ENCODE measurements at places on chromosomes 6 and 20. TPM values are rescaled to one million over a fixed set of nuclear protein-coding genes. Genes with fewer than 3 reads are reported as not detected.

YIPF3 gene
- total RNA-seq, result 135 TPM

SLC16A10 gene
- total RNA-seq, result 0.19 TPM

ADGRF4 gene
- total RNA-seq, result under 0.01 TPM

MEI4 gene
- total RNA-seq, result not detected

RFX6 gene
- not detected for total RNA-seq

C20orf202 gene
- total RNA-seq, result not detected

RAB44 gene
- total RNA-seq, result not detected

DDX43 gene
- 1.7 TPM for total RNA-seq

RAD21L1 gene
- total RNA-seq, result not detected

DSTN gene
- total RNA-seq, result 157 TPM

ATP9A gene
- 39.7 TPM for total RNA-seq

GSTA3 gene
- total RNA-seq, result not detected

BHLHE23 gene
- not detected for total RNA-seq

ID4 gene
- 0.85 TPM for total RNA-seq

PAK5 gene
- not detected for total RNA-seq

IP6K3 gene
- under 0.01 TPM for total RNA-seq

STMND1 gene
- not detected for total RNA-seq

LKAAEAR1 gene
- total RNA-seq, result not detected

ATXN1 gene
- 14.3 TPM for total RNA-seq

WFDC11 gene
- not detected for total RNA-seq

PSORS1C1 gene
- 4.7 TPM for total RNA-seq

SEC23B gene
- 42.9 TPM for total RNA-seq

CLIC5 gene
- under 0.01 TPM for total RNA-seq

GSTA4 gene
- total RNA-seq, result 26.1 TPM

KCNK16 gene
- total RNA-seq, result not detected

MCM8 gene
- 6.8 TPM for total RNA-seq

TSBP1 gene
- not detected for total RNA-seq

VSTM2L gene
- 0.51 TPM for total RNA-seq

GGTLC1 gene
- not detected for total RNA-seq

ZMYND8 gene
- 59.4 TPM for total RNA-seq

KCNK15 gene
- 0.17 TPM for total RNA-seq

MBOAT1 gene
- 22.0 TPM for total RNA-seq
